Activated CD4-positive, alpha-beta T cell treated with anti-CD3 and anti-CD28 coated beads, Interleukin-2, amount 50 U/mL, for 4 hours (primary cell): ENCODE measurements at places on chromosomes 3 and 15.
A peak's percentile ranks its signal among the peaks of the same experiment; 100 is the strongest.

- DNase-seq = peak; percentile 90
Observed at GRCh38 chr3:170869645-170870593, at the start of gene RPL22L1. Gene RPL22L1, minus strand, starts transcription at chr3:170870195. Its CDS starts 28 bp downstream, at chr3:170870167.

- DNase-seq = no peak
Observed at GRCh38 chr15:37652646-37653417, 281.6 kb upstream of the TMCO5A start.

DNA sequence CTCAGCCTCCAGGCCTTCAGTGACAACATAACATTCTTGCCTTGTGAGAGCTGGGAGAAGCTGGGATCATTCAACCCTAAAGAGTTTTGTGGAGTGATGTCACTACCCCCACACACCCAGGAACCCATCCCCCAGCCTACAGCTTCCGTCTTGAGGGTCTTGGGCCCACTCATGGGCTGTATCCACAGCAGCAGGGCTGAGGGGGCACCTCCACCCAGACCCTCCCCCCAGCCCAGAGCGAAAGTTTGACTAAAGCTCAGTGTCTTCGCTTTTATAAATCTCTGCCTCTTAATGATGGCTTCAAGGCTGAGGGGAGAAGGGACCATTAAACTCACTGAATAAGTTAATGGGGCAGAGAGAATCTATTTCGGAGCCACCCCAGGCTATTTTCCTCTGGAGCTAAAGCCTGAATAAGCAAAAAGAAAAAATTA lies 23.8 kb downstream of the NTRK3 start:
- DNase-seq = no peak

GRCh38 chr3:69490971-69491370 lies 105.1 kb upstream of the FRMD4B start:
- no peak for DNase-seq

DNA sequence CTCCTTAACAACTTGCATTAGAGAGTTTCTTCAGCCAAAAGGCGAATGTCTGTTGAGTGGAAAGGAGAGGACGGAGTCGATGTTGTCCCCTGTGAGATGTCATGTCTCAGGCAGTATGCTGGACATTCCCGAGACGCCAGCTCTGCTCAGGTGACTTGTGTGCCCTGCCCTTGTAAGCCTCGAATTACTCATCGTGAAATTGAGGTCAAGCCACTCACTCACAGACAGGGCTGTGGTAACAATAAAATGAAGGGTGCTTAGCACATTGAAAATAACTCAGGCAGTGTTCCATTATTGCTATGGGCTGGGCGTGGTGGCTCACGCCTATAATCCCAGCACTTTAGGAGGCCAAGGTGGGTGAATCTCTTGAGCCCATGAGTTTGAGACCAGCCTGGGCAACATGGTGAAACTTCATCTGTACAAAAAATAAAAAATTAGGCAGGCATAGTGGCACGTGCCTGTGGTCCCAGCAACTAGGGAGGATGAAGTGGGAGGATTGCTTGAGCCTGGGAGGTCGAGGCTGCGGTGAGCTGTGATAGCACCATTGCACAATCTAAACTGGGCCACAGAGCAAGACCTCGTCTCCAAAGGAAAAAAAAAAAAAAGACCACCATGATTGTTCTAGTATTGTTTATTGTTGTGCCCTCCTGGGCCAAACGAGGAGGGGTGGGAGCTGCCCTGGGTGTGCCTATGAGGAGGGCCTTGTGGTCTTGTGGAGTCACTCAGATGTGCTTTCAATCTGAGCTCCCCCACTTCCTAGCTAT lies 214.4 kb downstream of the THSD4 start:
- DNase-seq = no peak

GRCh38 chr3:46627078-46627477 lies 14.8 kb downstream of the FAM240A start:
- no peak for DNase-seq

GRCh38 chr3:125022206-125022605 lies 33.6 kb downstream of the HEG1 start:
- no peak for DNase-seq

- DNase-seq = no peak
Observed at GRCh38 chr3:53726643-53727042, 119.6 kb downstream of the CHDH start.

DNA sequence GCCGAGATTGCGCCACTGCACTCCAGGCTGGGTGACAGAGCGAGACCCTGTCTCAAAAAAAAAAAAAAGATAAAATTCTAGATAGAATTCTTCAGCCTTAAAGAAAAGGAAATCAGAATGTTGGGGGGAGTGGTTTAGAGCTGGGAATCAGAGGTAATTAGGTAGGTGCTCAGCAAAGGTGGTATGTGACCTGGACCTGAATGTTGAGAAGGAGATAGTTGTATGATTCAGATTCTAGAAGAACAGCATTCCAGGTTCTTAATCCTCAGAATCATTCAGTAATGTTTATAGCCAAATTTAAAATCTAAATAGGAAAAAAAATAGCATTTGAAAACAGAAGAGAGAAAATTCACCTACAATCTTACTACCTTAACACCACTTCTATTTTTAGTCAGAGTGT lies 71.3 kb upstream of the UBE2E1 start:
- DNase-seq = no peak

GRCh38 chr15:64562003-64562640 lies 101.7 kb downstream of the ZNF609 start:
- no peak for DNase-seq

DNA sequence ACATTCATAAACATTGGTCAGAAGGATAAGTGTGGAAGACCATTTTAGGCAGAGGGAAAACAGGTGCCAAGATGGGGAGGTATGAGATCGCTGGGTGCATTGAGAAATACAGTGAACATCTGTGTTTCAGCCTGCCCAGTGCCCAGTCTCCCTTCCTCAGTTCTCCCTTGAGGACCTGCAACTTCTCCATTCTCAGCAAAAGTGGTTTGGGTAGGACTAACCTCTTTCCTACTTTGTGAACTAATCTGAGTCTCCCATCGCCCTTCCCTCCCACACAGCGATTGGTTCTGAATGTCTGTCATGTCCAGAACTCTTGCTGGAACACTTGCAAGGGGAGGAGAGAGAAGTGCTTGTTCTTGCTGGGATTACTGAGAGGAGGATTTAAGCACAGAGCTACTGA lies 10.9 kb upstream of the CCNL1 start:
- DNase-seq = no peak

DNA sequence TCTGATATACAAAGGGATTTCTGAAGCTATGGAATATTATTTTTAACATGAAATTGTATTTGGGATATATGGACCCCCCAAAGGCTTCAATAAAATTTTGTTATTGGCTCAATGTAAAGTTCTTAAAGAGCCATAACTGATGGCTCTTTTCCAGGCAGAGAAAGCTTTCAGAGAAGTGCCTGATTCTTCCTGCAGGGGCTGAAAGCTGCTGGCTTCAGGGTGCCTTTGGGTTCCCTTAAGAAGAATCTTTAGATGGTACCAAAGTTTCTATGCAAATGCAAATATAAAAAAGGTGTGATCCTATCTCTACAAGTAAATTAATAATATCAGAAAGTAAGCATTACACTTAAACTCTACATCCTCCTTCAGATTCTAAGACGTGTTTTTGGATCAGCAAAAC lies 72.6 kb downstream of the NR2F2 start:
- no peak for DNase-seq

- DNase-seq = no peak
Observed at GRCh38 chr3:13852638-13853009, 27.2 kb downstream of the WNT7A start.

- no peak for DNase-seq
Observed at GRCh38 chr3:135138776-135139175, 343.7 kb downstream of the EPHB1 start.

GRCh38 chr3:23611737-23612295 lies 193.9 kb upstream of the UBE2E1 start:
- DNase-seq = no peak

DNA sequence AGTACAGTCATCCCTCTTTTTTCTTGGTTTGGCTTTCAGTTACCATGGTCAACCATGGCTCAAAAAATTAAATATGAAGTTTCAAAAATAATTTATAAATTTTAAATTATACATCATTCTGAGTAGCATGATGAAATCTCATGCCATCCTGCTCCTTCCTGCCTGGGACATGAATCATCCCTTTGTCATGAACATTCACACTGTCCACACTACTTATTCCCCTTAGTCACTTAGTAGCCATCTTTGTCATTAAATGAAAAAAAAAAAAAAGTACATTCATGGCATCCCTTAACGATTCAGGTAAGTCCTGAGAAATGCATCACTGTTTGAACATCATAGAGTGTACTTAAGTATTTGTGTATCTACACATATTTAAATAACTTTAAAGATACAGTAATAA lies 1046.3 kb downstream of the ROBO2 start:
- no peak for DNase-seq

DNA sequence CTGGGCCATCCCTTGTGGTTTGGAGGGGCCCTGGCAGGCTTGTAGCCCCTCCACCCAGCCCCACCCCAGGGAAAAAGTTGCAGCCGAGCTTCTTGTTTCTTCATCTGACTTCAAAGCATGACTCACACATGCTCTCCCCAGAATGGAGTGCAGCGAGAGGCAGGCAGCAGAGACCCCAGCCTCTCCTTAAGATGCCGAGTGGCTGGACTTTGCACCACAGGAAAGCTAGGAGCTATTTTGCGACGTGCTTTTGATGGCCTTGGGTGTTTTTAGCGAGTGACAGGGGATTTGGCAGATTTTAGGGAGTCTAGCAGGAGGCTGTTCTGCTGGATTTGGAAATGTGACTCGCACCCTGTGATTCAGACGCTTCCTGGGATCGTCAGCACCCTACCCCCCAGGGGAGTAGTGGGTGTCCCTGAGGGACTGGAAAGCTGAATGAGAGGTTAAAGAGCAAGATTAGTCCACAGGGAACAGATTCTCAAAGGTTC lies 14.2 kb downstream of the BAHD1 start:
- DNase-seq = no peak

- no peak for DNase-seq
Observed at GRCh38 chr3:189589179-189589569, 42.0 kb upstream of the TP63 start.

DNA sequence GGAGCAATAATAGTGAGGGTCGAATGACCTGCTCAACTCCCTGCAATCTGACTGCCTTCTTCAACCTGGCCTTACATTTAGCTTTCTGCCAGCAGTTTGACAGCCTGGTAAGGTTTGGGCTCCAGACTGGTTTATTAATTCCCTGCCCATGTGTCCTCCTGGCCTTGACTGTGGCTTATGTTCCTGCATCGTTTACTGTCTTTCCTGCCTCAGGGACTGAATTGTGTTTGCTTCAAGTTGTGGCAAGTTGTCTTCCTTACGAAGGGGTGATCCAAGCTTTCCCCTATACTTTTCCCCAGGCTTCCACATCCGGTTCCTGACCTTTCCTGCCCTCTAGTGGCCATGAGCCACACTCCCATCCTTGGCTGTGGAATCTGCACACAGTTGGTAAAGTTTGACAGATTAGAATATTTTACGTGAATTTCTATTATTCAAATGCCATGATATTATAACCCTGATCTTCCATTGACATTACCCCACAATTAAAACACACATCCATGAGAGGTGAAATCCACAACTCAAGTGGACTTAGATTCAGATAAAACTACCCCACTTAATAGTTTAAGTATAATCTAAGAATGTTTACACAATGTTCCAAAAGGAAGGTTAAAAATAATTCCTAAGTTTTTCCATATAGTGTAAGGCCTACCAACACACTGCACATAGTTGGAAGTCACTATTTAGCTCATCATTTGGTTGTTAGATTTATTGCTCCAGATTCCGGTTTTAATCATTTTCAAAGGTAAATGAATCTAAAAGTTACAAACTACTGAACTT lies 95.7 kb downstream of the NEDD4 start:
- no peak for DNase-seq

DNA sequence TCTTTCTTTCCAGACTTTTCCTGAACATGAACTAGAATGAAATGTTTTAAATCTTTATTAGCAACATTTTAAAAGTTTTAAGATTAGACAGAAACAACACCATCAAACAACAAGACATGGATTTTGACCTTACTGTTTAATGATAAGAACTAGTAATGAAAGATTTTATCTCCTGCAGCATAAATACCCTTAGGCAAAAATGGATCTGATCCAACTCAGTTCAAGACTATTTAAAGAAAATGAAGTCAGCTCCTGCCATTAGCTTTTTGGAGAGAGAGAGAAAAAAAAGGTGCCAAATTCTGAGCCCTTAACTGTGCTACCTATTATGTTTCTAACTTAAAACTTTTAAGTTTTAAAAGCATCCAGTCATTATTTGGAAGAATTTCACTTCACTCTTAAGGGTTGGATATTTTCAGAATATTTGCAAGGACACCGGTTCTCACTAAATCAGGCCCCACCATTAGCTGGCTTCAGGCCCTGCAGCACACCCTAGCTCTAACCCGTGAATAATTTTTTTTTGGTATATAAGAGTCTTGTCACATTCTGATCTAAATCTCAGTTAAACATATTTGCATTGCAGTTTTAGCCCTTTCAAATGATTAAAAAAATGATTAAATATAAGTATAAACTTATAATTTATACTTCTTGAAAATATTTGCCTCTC lies 60.0 kb downstream of the NR1I2 start:
- no peak for DNase-seq

DNA sequence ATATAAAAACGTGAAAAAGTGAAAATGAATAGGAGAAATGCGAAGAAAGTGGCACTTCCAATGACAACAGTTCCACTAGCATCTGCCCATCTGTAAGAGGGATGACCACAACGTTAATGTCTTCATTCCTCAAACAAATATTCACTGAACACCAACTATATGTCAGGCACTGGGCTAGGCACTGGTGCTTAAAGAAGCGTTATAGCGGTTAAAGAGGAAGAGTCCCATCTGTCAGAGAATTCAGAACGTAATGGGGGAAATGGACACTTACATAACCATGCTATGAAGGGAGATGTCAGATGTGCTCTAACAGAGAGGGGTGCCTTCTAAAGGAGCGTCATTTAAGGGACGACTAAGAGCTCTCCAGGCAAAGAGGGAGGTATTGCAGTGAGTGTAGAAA lies 8.2 kb downstream of the RUBCN start:
- no peak for DNase-seq

GRCh38 chr3:88231207-88231606 lies 81.4 kb downstream of the C3orf38 start:
- no peak for DNase-seq

DNA sequence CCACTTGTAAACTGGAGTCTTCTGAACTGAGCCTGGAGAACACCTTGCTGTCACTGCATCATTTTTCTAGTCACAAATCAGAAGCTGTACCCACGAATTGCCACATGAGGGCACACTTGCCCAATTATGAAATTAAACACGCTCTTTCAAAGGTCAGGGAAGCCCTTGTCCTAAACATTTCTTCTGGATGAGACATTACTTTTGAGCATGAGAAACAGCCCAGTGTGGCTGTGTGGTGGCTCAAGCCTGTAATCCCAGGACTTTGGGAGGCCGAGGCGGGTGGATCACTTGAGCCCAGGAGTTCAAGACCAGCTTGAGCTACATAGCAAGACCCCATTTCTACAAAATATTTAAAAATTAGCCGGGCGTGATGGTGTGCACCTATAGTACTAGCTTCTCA lies 27.5 kb upstream of the CFAP161 start:
- DNase-seq = no peak

DNA sequence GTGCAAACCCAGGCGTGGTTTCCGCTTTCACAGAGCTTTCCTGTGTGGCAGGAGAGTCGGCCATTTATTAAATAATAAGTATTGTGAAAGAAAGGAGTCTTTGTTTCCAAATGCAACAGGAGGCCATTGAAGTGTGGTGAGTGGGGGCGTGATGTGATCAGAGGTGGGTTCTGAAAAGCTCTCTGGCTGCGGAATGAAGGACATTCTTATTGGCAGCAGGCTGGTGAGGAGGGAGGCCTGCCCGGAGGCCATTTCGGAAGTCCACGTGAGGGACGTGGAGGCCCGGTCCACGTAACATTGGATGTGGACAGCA lies 11.1 kb downstream of the ARNT2 start:
- DNase-seq = no peak
